ENCODE measurements at places on chromosomes 2 and 18.

GRCh38 chr2:240299710-240300068, 135.8 kb upstream of the GPC1 start:
- DNase-seq, result no peak

DNA sequence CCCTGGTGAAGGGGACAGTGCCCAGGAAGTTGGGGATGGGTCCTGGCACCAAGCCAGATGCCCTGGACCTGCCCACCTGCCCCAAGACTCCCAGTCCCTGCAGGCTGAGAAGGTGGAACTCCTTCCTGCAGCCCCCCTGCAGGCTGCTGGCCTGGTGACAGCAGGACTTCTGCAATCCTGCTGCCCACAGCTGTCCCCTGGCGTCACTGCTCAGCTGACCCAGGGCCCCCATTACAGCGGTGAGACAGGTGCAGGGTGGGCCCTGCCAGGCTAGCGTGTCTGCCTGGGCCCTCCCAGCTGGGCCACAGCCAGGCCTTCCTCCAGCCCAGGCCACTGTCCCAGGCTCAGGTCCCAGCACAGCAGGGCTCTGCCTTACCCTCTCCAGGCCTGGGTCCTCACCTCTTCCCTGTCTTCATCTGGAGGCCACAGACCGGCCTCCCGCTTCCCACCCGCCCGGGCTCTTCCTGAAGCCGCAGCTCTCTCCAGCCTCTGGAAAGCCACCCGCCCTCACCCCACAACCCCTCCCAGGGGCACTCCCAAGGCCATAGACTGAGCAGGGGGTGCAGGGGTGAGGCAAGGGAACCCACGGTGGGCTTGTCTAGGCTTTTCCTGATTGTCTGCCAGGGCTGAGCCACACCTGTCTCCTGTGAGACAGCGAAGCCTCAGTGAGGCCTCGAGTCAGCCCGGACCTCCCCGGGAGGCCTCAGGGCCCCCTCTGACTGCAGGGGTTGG, 8.8 kb upstream of the ERFE start:
- DNase-seq, result no peak

DNA sequence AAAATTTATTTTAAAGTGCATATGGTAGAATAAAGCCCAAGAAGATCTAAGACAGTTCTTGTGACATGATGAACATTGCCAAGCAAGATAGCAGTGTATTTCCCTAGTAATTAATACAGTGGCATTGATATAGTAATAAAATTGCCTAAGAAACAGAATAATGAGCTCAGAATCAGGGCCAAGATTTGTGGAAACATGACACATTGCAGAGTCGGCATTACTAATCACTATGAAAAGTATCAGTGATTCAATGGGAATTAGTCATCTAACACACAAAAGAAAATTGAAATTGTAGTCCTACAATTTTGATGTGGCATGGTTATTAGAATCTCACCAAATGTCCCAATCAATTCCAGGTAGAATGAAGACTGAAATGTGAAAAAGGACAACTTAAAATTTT, 243.0 kb upstream of the CYRIA start:
- no peak for DNase-seq

DNA sequence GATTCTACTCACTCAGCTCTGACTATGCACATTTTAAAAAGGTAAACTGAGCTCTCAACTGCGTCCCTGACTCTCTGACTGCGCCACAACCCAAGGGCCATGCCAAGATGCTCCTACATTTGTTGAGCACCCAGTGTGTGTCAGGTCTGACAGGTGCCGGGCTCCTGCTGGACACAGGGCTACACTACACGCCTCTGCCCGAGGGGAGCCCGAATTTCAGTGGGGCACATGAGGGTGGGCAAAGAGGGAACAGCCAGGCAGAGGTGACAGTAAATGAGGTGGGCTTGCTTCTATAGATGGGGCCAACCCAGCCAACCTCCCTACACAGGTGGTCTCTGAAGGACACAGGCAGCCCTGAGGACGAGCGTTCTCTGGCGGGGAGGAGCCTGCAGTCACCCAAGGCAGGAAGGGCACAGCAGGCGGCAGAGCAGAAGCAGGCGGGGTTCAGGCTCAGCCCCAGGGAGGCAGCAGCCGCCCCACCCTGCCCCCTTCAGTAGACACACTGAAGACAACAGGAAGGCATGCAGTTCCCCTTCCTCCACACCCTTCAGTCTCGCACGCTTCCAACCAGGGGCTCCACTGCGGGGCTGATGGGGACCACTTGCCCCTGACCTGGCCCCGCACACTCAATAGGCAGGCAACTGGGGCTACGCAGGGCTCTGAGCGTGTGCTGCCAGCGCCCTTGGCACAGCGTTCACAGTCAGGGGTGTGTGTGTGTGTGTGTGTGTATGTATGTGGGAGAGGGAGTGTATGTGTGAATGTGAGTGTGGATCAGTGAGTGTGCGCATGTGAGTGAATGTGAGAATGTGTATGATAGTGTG, 98.4 kb downstream of the UXS1 start:
- DNase-seq, result peak; percentile 43

DNA sequence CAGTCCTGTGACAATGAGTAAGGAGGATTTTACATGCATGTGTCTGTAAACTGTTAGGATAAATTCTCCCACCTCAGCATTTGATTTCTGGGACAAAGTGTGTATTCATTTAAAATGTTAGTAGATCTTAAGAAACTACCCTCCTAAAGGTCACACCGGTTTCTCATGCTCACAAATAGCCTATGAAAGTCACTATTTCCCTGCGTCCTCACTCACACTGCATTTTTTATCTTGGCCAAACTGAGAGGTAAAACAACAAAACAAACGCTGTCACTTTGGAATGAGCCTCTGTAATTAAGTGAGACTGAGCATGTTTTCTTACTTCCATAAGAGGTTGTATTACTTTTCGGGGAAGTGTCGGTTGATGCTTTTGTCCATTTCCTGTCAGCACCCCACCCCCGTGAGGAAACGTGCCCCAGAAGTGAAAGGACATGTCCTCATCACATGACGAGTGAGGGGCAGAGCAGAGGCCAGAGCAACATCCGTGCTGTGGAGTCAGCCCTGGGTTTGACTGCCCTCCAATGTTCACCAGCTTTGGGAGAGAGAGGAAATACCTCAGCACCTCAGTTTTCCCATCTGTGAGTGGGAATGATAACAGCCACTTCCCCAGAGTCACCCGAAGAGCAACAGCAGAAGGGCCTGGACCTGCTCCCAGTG, 3.1 kb downstream of the GYPC start:
- peak; percentile 57 for DNase-seq

- no peak for DNase-seq
Measured at GRCh38 chr2:222410534-222410933, 13.8 kb upstream of the SGPP2 start.

GRCh38 chr2:11521775-11522174, 12.1 kb upstream of the GREB1 start:
- no peak for DNase-seq

DNA sequence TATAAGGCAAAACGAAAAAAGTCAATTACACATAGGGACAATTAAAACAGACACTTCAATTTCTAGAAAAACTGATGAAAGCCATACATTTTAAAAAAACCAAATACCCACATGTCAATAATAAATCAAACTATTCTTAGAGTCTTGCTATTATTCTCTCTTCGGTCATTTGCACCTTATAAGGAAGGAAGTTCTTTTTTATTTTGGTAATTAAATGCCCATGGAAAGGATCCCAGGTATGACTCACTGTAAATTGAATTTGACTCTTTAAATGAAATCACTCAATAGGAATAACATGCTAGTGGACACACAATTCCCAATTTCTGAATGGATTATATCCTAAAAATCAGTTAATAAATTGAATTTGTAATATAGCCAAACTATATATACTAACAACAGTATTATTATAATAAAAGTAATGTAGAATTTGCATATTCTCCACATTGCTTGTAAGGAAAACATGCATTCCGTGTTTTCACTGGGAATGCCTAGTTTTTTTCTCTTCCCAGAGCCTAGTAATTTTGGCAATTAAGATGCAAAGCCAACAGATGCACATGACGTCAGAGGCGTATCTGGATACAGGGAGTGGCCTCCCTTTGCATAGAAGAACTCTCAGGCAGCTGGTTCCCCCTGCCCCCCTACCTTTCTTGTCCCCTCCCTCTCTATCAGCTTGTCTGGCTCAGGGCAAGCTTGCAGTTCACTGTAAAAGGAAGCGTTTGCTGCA, 153.5 kb upstream of the PGAP1 start:
- DNase-seq, result no peak

GRCh38 chr2:43070030-43070429, 156.4 kb downstream of the ZFP36L2 start:
- no peak for DNase-seq

- DNase-seq, result no peak
Measured at GRCh38 chr2:234433201-234433600, 63.7 kb downstream of the ARL4C start.

DNA sequence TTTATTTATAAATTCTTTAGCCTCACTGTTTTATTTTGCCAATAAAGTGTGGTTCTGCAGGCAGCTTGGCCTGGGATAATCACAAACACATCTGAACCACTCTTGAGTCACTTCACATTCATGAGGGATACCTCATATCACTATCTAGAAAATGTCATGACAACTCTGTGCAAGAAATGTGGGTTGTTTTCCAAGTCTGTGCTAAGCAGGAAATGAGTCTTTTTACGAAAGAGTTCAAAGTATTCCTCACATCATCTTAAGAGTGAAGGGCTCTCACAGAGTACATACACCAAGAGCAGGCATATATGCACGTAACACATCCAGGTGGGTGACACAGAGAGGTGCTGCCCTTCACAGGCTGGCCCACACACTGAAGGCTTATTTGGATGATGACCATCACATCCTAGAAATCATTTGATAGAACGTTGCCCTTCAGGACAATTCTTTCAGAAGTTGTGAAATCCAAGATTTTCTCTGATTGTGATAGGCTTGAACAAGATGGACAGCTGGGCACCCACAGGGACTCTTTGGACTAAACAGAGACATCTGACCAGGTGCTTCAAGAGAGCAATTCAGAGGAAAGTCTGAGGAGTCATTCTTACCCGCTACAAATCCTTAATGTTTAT, 811.1 kb upstream of the LRATD1 start:
- no peak for DNase-seq

- no peak for DNase-seq
Measured at GRCh38 chr2:223047260-223047761, 4.7 kb upstream of the KCNE4 start.
